ENCODE measurements at places on chromosomes 3 and 15.

DNA sequence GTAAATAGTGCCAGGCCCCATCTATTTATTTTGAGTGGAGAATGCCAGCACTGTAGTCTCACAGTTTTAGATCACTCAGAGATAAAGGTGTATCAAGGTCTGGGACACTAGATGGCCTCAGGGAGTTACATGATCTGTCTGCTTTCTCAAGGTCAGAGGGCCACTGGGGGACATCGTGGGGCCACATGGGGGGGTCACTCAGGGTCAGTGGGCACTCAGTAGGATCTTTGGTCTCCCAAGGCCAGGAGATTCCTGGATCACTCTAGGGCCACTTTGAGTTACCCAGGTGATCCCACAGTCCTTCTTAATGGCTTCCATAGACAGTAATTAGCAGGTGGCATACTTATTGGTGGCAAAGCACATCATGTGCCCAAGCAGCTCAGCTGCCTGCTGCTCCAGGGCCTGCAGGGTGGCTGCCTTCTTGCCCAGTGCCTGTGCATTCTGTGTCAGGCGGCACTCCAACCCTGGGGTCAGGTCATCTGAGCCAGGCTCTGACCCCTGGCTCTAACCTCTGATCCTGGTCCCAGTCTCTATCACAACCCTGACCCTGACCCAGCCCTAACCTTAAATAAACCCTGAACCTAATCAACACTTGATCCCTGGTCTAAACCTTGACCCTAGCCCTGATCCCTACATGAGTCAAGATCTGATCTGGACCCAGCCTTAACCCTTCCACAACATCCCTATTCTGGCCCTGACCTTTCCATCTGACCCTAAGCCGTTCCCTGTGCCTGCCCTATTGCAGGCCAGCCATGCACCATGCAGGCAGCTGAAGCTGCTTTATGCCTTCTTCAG lies 1.8 kb upstream of the LAMB2 start:
- no peak for DNase-seq

DNA sequence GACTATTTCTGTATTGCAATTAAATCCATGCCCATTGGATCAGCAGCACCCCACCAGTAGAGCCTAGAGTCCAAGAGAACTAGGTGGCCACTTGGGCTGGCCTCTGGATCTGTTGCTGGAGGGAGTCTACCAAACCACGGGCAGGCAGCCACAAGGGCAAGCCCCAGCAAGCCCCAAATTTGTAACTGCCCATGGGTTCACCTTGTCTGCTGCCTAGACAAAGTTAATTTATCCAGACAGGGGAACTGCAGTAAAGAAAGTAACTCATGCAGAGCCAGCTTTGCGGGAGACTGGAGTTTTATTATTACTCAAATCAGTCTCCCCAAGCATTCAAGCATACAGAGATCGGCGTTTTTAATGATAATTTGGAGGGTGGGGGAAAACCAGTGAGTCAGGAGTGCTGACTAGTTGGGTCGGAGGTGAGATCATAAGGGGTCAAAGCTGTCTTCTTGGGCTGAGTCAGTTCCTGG lies 74.0 kb upstream of the TERB2 start:
- peak; percentile 7 for DNase-seq

DNA sequence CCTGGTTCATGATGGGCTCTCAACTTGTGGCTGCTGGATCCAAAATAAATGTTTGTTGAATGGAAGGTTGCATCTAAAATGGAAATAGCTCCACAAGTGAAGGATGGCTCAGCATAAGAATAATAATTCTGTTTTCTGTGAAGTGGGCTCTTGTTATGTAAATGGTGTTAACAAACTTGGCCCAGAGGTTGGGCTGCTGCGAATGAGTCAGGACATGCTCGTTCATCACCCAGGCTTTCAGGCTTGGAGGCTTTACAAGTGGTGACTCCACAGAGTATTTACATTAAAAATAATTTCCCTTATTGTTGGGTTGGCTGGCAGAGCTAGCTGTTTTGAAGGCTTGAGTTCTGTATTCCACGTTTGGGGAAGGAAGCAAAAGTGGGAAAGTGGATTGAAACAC lies 60.5 kb downstream of the ITGB5 start:
- DNase-seq = no peak

- DNase-seq = no peak
Observed at GRCh38 chr3:167839460-167840134, 104.1 kb downstream of the SERPINI1 start.

GRCh38 chr15:38461066-38461833 lies 7.3 kb downstream of the FAM98B start:
- no peak for DNase-seq

DNA sequence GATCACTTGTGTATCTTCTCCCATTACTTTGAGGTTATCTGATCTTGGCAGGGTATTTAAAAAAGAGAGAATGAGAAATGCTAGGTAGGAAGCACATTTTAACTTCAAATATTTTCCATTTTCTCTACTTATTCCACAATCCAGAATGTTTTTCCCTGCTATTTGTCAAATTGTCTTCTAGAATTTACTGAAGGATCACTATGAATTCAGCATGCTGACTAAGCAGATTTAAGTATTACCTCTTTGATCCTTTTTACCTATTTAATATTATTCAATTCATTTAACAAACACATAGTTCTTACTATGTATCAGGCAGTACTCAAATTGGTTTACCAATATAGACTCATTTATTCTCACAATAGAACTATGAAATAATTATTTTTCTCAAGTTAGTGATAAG lies 463.4 kb upstream of the ARL6 start:
- no peak for DNase-seq

DNA sequence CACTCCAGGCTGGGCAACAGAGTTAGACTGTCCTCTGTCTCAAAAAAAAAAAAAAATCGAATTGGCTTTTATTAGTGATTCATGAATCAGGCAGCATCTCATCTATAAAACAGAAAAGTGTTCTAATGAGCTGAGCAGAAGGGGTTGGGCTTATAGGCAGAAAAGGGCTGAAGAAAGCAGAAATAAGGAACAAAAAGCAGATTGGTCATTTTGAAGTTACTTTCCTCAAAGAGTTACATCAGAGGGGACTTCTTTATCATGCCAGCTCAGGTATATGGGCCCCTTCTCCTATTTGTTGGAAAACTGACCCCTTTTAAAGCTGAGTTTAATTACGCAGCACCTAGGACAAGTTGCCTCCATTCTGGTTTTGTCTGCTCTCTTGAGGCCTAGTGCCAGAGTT lies 722 bp upstream of the POGLUT1 start:
- no peak for DNase-seq

DNA sequence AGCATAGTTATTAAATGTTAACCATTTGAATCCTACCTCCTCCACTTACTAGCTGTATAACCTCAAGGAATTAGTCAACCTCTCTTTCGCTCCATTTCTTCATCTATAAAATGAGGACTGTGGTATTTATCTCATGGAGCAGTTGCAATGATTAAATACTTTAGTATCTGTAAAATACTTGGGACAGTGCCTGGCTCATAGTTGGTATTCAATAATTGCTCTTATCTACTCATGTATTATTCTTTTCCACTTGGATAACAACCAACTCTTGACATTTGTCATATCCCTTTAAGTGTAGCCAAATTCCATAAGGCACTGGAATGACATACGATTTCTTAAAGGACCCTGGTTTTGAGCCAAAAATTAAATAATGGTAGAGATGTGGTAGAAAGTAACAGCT lies 72.0 kb downstream of the FSIP1 start:
- DNase-seq = no peak
